ENCODE measurements at places on chromosomes 7 and 10.

DNA sequence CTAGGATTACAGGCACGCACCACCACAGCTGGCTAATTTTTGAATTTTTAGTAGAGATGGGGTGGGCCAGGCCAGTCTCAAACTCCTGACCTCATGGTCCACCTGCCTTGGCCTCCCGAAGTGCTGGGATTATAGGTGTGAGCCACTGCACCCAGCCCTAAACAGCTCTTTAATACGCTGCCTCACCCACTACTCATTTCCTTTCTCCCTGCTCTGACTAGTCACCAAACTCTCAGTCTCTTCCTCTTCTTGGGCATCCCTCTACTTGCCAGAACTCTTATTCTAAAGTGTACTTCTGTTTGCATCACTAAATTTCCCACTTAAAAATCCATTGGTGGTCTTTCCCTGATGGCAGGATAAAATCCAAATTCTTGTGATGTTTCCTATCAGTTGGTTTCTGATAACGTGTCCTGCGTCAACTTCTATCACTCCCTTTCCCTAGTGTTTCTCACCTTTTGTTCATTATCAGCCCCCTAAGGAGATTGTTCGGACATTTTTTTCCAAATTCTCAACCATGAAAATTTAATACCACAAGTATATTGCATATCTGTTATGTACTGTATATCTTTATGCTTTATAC is 124.7 kb downstream of the CUBN start:
- no peak for DNase-seq

GRCh38 chr7:24337180-24337579 is 53.2 kb downstream of the NPY start:
- no peak for DNase-seq

DNA sequence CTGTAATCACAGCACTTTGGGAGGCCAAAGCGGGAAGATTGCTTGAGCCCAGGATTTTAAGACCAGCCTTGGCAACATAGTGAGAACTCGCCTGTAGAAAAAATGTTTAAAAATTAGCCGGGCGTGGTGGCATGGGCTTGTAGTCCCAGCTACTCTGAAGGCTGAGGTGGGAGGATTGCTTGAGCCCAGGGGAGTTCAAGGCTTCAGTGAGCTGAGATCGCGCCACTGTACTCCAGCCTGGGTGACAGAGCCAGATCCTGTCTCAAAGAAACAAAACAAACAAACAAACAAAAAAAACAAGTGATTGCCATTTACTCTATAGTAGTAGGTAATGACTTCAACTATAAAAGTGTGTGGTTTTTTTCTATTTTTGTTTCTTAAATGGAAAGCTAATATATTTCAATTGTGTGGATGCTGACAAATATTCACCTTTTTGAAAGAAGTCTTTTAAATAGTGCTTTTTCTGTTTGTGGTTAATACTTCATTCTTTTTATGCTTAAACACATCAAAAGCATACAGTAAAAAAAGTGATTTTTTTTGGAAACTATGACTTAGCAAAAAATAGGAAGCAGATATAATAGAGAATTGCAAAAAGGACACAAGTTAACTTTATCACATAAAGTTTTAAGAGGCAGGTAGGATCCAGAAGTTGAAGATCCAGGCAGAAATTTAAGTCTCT is 48.4 kb downstream of the ZNF277 start:
- no peak for DNase-seq

GRCh38 chr7:132412435-132412834 is 163.8 kb downstream of the PLXNA4 start:
- DNase-seq = peak; percentile 47

- DNase-seq = no peak
These were observed 472.8 kb downstream of the KCNMA1 start for GRCh38 chr10:77164616-77165311.

- no peak for DNase-seq
These were observed 370.8 kb downstream of the CDC14C start for GRCh38 chr7:49295146-49295545.

DNA sequence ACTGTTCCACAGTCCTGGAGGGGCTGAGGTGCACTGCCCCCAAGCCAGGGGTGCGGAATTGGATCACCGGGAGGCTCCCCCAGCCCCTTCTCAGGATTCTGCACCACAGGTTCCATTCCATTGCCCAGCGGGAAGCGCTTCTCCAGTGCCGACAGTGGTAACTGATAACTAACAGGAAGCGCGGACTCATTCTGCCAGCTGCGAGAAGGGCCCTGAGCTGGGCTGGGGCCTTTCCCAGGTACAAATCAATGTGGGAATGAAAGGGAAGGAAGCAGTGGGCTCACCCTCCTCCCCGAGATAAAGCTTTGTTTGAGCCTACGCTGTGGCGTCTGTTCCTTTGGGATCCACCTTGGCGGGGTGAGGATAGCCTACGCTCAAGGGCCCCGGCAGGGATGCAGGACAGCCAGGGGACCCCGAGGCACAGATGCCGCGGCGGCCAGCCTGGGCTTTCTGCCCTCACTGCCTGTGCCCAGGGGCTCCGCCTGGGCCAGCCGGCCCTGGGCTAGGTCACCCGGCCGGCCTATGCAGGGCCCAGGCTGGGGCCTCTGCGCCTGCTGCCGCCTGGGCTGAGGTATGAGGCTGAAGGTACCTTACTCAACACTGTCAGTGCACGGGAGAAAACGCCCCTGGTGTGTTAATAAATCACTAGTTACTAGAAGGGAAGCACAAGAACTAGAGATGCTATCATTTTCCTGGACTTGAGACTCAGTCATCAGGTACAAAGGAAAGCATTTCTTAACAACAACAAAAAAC is 39.4 kb downstream of the EN2 start:
- no peak for DNase-seq

DNA sequence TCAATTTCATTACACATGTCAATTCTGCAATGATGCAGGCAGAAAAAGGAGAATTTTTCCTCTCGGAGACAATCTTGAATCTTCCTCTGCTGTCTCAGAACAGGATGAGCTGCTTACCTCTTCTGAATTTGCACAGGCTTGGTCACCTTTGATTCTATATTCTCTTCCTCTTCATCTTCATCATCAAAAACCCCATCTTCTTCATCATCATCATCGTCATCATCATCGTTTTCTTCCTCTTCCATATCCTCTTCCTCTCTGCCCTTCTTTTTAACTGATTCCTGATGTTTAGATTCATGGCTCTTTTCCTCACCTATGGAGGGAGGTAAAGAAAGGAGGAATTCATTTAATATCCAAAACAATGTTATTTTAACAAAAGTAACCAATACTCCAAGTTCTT is 8.0 kb downstream of the RBM28 start:
- DNase-seq = no peak

DNA sequence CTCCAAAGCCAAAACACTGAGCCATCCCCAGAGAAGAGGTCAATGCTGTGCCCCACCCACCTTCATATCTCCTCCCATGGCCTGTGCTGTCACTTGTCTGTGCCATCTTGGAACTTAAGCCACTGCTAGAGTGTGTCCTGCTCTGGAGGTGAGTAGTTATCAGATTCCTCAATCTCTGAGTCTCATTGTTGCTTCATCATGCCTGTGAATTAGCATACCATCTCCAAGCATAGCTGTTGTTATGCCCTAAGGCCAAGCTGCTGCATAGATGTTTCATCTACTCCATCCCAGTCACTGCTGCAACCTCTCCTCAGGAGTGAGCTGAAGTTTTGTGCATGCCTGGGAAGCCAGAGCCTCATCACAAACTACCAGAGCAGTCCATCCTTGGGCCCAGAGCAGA is 349.0 kb downstream of the ZWINT start:
- no peak for DNase-seq

DNA sequence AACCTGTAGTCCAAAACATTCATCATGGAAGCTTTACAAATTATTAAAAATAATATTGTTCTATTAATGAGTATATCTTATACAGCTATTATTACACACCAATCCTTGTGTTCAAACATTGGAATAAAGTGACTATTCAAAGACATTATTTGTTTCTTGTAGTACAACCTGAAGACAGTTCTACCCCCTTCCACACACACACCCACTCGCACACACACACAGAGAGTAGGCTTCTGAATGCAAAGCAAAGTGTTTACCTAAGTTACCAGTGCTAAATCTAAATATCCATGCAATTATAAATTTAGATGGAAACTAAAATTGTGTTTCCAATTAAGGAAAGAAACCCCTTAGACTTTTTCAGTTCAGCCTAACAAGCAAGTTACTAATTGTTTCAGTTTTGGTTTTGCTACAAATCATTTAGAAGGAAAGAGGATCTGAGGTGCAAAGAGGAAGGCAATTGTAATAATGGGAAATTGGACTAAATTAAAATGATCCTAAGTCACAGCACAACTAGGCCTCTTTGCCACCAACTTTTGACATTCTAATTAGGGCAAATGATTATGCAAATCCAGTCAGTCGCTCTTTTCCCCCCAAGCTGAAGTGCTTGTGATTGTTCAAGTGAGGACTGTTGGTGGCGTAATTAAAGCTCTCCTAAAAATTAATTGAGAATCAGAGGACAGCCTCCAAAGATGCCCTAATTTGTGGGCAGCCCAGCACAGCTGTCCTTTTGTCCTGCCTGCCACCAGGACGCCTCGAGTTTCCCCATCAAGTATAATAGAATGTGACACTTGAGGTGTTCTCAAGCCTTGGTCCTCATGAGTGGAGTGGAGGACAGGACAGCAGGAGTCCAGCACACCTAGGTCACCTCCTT is 19.9 kb upstream of the ATOH7 start:
- no peak for DNase-seq

DNA sequence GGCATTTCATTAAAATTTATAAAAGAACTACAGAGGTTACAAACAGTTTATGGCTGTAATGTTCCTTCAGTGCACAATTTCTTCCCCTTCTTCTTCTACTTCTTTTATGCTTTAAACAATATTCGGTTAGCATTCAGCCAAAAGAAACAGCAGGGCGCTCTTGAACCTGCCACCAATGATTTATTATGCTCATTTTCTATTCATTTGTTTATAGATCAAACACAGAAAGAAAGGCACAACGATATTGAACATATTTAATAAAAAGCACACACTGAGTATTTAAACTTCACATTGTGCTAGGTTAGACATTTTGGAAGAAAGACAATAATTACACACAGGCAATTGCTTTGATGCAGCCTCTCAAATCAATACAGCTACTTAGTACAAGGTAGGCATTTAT is 1025.8 kb upstream of the LRRN3 start:
- DNase-seq = no peak

DNA sequence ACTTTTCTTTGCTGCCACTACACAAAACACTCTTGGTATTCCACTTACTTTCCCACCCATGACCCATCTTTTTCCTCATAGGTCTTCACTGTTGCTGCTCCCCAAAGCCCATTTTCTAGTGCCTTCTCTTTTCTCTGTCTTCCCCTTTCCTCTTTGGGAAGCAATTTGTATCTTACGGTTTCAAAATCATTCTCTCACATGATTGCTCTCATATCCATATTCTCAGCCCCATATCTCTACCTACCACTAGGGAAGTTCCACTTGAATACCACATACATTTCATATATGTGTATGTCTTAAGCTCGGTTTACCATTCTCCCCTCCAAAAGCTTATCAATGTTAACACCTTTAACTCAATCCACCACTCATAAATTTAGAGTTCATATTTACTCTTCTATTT is 3.2 kb upstream of the UBE2D1 start:
- DNase-seq = no peak

- DNase-seq = no peak
These were observed 318.5 kb upstream of the ZWINT start for GRCh38 chr10:56679578-56679977.

DNA sequence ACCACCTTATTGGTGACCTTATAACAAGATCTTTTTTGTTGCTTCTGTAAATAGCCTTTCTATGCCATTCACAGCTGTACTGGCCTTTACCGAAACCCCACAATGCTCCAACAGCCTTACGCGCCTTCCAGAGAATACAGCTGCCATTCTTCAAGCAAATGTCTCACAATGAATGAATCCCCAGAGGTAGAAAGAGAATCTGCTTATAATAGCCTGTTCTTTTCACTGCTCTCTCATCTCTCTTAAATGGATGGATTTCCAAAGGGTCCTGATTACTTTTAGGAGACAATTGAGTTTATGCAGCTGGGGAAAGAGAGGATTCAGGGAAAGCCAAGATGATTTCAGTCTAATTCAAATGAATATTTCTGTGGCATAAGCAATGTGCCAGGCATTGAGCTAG is 183.1 kb upstream of the PDE1C start:
- no peak for DNase-seq

GRCh38 chr7:95686109-95686508 is 86.2 kb upstream of the DYNC1I1 start:
- peak; percentile 46 for DNase-seq

GRCh38 chr7:113279256-113279655 is 160.9 kb upstream of the SMIM30 start:
- DNase-seq = no peak

GRCh38 chr7:72334698-72335097 is 77.4 kb downstream of the CALN1 start:
- no peak for DNase-seq

GRCh38 chr7:48411619-48412018 is 240.4 kb downstream of the ABCA13 start:
- no peak for DNase-seq

- no peak for DNase-seq
These were observed 30.6 kb upstream of the PFKFB3 start for GRCh38 chr10:6171881-6172695.

GRCh38 chr7:157567666-157568065 is 230.9 kb downstream of the DNAJB6 start:
- no peak for DNase-seq

DNA sequence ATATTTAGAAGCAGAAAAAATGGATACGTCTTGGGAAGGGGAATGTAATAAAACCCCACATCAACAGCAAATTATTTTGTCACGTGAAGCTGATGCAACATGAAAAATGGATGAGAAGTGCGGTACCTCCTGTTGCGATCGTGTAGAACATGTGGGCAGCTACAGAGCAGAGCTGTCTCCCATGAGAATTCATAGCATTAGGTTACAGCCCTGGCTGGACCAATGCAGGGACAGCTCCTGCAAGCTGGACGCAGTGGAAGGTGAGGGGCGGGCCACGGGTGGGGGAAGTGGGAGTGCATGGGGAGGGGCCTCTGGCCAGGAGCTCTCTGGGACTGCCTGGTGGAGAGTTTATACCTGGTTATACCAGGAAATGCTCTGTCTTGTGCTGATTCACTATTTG is 120.3 kb downstream of the GATA3 start:
- DNase-seq = no peak

DNA sequence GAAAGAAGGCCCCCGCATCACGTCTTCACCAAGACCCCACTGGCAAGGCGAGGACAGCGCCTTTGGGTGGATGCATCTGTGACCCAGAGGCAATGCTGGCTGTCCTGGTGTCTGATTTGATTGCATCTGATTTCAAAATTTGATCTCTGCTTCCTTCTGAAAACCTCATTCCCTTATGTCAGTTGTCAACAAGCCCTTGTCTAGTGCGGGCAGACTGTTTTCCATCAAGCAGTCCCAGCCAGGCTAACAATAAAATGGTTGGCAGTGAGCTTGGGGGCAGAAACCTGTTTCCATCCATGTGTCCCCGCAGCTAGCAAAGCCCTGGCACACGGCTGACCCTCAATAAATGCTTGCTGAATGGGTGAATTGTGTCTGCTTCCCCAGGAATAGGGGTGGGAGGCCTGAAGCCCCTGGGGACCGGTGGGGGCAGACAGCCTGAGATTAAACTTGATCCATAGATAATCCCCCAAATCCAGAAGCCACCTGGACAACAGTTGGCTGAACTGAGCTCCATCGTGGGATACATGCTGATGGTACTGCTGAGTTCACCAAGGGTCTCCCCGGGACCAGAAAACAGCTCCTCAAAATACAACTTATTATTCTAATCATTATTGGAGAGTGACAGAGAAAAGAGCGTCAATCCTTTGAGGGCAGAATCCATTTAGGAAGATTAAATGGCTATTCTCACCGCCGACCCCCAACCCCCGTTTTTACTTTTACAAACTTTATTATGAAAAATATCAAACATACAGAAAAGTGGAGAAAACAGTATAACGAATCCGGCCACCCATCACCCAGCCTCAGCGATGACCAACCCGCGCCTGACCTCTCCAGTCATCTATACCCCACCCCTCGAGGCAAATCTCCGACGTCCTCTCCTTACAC is 912 bp upstream of the DUSP5 start:
- DNase-seq = peak; percentile 1
